ENCODE measurements at places on chromosomes 7 and 10.

DNA sequence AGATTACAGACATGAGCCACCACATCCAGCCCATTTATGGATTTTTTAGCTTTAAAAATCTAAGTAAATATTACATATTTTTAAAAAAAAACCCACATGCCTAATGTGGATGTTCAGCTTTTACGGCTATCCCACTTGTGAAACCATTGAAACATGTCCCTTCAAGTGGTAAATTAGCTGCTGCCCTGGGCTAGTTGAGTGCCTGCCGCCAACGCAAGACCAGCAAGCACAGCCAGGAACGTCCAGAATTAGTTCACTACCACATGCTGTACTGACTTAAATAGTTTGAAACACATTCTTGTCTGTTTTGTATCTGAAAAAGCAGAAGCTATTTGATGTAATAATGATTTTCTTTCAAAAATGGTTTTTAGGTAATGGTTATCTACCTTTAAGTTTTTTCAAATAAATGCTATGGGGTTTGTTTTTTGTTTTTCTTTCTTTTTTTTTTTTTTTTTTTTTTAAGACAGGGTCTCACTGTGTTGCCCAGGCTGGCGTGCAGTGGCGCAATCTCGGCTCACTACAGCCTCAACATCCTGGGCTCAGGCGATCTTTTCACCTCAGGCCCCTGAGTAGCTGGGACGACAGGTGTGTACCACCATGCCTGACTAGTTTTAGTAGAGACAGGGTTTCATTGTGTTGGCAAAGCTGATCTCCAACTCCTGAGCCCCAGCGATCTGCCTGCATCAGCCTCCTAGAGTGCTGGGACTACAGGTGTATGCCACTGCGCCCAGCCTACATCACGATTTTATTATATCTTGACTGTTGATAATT is 57.0 kb downstream of the KLRG2 start:
- DNase-seq = no peak

DNA sequence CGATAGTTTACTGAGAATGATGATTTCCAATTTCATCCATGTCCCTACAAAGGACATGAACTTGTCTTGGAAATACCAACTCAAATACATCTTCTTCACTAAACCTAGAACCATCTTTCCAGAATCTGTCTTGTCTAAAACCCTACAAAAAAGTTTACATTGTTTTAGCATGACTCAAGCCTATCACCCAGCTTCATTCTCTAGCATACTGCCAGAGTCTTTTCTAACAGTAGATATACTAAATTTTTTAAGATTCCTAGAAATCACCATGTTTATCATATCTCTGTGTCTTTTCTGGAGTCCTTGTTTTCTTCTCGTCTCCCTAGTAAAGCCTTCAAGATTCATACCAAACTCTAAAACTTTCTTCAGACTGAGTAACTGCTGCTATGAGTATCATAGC is 129.7 kb downstream of the SEMA3E start:
- DNase-seq = no peak

DNA sequence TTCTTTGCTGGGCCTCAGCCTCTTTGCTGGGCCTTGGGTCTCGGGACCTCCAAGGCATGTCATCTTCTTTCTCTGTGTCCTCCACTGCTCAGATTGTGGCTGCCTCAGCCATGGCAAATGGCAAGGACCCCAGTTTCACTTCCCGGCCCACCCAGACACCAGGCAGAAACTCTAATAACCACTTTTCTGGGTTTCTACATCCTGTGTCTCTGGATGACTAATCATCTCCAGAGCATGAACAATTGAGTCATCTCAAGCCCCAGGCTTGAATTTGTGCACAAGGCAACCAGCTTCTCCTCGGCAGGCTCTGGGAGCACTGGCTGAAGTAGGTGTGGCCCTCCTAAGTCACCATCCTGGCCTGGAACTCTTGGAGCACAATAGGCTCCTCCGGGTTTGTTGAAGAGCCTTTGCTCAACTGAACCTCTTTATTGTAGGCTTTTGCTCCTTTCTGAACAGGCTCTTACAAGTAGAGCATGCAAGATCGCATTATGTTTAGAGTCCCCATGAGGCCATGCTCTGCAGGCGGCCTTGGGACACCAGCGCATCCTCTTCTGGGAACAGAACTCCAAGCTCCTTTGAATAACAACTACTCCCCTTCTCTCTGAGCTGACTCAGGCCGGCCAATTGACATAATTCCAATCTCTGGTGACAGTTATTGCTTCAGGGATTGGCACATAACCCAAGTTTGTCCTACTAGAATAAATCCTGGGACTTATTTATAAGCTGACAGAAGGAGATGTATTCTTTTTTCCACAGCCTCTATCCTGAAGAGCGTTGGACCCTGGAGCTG is 218.1 kb downstream of the WDR11 start:
- no peak for DNase-seq

DNA sequence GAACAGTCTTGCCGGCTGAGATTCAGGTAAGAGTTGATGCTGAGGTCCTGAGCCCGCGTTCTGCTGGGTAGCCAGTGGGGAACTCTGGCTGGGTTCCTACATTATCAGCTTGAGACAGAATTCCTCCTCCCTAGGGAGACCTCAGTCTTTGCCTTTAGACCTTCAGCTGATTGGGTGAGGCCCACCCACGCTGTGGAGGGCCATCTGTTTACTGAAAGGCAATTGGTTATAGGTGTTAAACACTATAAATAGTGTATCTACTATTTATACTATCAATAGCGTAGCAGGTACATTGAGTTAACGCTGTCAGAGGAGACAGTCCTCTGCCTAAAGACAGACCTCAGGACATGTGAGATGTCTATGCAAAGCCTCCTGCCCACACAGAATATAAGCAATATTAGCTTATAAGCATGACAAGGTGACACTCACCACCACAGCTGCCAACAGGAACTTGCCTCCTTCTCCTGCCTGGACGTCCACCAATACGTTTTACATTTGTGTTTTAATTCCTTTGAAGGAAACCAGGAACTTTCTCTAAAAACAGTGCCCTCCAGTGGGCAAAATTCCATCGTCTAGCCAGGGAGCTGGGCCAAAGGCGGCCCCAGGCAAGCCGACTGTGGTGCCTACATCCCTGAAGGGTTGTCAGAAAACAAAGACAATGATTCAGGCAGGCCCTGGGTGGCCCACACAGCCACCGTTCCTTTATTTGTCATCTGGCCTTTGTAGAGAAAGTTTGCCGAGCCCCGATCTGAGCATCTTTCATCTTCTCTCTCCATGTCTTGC is 58.8 kb downstream of the INSIG1 start:
- no peak for DNase-seq

DNA sequence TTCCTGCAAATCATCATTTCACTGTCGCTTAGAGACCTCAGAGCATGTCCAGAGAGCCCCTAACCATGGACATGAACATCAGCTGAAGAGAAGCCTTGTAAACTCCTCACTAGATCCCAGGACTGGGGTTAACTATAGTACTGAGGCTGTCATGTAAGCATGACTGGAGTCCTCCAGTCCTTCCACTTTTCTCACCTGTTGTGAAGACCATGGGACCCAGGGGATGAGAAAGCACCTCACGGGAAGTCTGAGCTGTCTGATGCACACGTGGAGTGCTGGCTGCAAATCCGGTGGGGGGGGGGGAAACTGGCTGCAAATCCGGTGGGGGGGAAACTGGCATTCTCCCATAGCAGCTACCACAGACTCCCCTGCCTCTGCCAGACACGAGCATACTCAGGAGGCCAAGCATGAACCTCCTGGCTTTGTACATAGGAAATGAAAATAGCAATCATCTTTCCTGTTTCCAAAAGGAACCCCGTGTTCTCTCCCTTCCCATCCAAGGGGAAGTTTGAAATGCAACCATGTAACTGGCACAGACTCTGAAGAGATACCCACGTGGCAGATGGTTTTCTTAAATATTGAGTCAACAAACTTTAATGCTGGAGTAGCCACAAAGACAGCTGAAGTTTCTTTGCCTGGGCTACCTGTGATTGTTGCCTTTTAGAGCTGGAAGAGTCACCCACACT is 261.4 kb downstream of the ZMYND11 start:
- no peak for DNase-seq
